ENCODE measurements at places on chromosomes 13 and 19. TPM values are rescaled to one million over a fixed set of nuclear protein-coding genes. Genes with fewer than 3 reads are reported as not detected.
A peak's percentile ranks its signal among the peaks of the same experiment; 100 is the strongest.

- no peak for DNase-seq
Measured at GRCh38 chr19:32309711-32310390, 35.6 kb upstream of the ZNF507 start.

Gene TICAM1
- 34.4 TPM for total RNA-seq

DNA sequence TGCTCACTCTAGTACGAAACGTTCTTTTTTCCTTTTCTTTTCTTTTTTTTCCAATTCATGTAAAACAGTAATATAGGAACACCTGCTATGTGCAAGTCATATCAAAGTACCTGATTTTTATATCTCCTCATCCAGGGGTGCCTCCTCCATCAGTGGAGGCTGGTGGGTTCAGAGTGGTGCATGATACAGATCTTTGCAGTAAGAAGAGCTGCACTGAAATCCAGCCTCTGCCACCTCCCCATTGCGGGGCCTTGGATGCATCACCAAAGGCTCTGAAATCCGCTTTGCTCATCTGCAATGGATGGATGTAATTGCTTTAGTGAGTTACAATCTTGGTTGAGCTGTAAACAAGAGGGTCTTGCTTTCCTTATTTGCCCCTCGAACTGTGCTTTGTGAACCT is 38.3 kb downstream of the GPR12 start:
- peak; percentile 34 for DNase-seq

Gene LILRB5
- 4.2 TPM for total RNA-seq

Gene CATSPERD
- not detected for total RNA-seq

DNA sequence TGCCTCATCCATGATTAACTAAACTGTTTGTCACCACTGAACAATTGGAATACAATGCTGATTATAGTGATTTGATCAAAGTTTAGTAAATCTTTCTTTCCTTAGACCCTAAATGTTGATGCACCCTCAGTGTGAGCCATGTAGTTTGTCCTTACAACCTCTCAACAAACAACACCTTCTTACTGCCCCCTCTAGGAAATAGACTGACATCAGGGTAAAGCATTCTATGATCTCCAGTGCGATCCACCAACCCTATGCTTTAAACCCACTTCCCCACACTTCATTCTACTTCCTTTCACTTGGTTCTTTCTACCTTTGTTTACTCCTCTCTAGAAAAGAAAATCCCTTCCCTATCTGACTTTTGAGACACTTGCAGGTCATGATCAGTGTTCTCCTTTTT is 1842.5 kb upstream of the PRR20A start:
- DNase-seq = no peak

DNA sequence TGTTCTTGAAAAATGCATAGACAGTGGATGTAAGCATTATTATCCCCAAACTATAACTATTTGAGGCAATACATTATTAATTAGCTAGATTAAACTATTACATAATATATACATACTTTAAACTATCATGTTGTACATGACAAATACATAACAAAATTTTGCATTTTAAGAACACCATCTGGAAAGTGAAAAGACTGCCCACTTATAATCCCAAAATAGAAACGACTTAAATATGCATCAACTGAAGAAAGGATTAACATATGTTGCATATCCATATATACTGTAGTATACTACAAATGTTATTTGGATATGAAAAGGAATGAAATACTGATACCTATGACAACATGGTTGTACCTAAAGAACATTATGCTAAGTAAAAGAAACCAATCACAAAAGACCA is 700.8 kb upstream of the SPRY2 start:
- DNase-seq = no peak

GRCh38 chr13:40644838-40645604 is 21.4 kb downstream of the FOXO1 start:
- no peak for DNase-seq

- no peak for DNase-seq
Measured at GRCh38 chr13:39599012-39599411, 4.0 kb downstream of the LHFPL6 start.

Gene FREM2
- total RNA-seq = 2.6 TPM

DNA sequence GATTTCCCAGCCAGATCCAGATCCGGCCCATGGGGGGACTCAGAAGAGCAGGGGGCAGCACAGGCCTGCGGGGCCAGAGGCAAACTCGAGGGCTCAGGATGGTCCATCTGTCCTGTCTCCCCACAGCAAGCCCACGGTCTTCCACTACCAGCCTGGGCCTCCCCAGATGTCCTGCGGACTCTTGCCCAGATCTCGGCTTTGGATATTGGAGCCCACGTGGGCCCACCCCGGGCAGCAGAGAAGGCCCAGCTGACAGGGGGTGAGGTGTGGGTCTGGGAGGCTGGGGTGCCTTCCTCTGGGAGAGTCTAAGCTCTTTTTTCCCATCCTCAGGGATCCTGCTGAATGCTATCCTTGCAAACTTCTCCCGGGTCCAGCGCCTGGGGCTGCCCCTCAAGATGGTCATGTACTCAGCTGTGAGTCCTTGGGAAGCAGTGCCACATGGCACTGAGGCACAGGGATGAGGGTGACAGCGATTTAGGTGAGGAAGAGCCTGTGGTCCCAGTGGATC is 3.4 kb downstream of the ACP4 start:
- DNase-seq = no peak

Gene FAM83E
- total RNA-seq = 0.53 TPM

DNA sequence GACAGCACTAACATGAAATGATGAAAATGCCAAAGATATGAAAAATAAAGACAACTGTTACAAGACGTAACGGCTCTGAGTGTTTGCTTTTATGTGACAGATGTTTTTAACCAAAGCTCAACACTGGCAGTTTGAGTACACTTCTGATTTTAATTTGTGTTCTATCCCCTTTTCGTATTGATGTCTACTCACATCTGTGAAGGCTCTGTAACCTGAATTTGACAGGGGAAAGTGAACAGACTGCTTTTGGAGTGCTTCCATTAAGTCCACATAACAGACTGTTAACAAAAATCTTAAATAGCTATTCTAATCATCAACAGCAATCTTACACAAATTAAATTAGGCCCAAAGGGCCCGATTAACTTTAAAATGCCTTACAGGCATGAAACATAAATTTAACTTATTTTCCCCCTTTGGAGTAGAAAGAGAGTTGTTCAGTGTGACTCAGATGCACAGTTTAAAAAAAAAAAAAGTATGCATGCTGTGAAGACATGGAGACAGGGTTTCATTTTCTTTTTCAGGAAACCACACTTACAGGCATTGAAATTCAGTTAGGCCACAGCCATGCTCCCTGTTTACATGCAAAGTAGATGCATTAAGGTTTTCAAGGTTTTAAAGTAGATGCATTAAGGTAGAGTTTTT is 16.3 kb upstream of the RNASEH2B start:
- DNase-seq = no peak

DNA sequence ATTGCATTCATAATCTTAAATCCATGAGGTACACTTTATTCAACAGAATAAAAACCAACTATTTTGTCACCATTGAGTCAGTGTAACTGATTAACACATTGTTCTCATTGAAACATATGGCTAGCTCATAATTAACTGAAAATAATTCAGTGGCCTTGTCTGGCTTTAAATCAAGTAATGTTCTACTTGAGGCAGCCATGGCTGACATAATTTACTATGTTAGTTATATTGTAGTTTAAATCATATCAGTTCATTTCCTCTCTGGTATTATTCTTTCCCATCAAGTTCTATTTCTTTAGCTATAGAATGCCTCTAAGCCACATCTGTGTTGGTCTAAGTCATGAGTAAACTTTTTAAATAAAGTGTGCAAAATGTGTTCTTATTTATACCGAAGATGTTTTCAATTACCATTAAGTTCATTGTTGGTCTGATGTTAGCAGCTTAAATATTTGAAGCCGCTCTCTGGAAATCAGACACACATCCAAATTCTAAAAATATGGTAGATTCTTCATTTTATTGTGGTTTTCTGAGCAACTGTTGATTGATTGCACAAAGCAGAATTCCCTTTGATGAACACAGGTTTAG is 393.7 kb downstream of the GPC6 start:
- no peak for DNase-seq

Gene FBN3
- total RNA-seq = not detected
